Activated CD4-positive, alpha-beta T cell treated with anti-CD3 and anti-CD28 coated beads for 48 hours (primary cell): ENCODE measurements at places on chromosomes 12 and 14.
A peak's percentile ranks its signal among the peaks of the same experiment; 100 is the strongest.

DNA sequence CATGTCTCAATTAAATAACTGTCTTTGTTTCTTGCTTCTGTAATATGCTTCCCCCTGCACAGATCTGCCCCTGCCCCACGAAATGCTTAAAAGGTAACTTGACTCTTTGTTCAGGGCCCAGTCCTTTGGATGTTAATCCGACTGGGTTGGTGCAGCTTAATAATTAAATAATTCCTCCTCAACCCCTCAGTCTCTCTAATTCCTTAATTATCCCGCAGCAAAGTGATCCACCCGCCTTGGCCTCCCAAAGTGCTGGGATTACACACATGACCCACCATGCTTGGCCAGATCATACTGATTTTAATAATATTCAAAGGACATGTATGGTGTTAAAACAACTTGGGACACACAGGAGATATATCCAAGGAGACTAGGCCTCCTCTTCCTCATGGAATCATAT lies 18.2 kb upstream of the ANAPC7 start:
- DNase-seq: no peak

- peak; percentile 26 for DNase-seq
These were observed 97.6 kb upstream of the SLC38A2 start for GRCh38 chr12:46470036-46470627.

GRCh38 chr14:79040790-79041189 lies 870.6 kb downstream of the NRXN3 start:
- DNase-seq: no peak

DNA sequence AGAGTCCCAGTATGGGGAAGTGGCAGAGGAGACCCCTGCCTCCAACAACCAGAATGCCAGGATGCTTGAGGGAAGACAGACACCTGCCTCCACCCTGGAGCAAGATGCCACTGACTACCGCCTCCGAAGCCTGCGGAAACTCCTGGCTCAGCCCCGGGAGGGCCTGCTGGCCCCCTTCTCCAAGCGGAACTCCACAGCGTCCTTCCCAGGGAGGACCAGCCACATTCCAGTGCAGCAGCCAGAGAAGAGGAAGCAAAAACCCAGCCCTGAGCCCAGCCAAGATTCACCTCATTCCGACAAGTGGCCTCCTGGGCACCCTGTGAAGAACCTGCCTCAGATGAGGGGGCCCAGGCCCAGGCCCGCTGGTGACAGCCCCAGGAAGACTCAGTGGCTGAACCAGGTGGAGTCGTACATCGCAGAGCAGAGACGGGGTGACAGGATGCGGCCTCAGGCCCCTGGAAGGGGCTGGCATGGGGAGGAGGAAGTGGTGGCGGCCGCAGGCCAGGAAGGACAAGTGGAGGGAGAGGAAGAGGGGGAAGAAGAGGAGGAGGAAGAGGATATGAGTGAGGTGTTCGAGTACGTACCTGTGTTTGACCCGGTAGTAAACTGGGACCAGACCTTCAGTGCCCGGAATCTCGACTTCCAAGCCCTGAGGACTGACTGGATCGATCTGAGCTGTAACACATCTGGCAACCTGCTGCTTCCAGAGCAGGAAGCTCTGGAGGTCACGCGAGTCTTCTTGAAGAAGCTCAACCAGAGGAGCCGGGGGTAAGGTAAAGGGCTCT lies 93.7 kb downstream of the B4GALNT3 start:
- DNase-seq: no peak

DNA sequence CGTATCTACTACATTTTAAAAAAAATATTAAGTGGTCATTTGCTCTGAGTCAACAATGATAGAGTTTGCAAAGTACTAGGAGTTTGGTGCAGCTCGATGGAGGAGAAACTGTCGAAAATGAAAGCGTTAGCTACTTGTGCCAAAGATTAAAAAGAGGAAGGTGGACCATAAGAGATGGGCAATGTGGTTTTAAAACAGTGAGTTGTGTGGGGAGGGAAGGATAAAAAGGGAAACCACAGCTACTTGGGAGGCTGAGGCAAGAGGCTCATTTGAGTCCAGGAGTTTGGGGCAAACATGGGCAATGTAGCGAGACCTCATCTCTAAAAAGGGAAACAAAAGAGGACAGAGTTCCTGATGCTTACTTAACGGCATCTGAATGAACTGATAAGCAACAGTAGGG lies 18.2 kb upstream of the STRAP start:
- DNase-seq: no peak

DNA sequence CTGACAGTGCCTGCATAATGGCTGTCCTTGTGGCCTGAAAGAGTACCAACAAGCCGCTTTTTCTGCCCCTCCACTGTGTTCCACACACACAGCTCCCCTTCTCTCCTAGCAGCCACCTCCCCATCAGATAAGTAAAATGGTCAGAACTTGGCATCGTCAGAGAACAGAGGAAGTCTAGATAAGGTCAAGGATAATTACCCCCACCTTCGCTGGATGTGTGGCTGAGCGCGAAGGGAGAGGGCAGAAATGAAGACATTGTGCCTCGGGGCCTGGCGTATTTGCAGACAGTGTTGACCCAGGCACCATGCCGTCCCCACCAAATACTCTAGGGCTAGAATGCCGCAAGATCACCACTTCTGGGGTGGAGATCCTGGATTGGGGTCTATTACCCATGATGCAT lies 30.6 kb downstream of the FBXO21 start:
- DNase-seq: no peak

DNA sequence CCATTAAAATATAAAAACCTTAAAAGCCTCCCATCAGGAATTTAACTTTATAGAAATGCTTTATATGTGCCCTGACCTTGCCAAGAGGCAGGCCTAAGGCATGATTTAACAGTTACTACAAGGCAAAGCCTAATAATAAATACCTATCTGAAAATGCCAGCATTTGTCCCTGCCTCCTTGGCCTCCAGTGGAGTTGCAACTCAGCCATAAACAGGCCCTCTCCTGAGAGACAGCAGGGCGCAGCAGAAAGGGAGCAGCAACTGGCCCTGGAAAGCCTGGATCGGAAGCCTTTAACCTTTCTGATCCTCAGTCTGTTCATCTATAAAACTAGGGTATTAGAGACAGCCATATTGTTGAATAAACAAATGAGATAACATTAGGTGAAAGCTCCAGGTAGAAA lies 324.4 kb downstream of the PAWR start:
- no peak for DNase-seq

- no peak for DNase-seq
These were observed 933.3 kb downstream of the TMTC2 start for GRCh38 chr12:83619973-83620372.

DNA sequence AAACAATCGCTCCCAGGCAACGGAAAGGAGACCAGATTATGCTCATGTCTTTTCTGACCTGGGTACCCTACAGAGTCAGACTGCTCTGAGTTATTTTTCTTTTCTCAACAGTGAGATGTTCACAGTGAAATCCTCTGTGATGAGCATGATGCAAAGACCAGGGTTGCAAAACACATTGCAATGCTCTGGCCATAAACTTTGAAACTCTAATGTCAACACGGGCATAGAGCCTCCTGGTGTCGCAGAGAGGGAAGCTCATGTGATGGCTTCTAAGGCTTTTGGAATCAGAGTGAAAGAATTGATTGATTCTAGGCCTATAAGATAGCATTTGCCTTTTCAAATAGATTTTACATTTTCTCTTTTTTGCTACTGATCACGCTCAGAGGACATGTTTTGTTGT lies 193.4 kb downstream of the RASSF9 start:
- no peak for DNase-seq

GRCh38 chr12:57744194-57744776 lies 554 bp upstream of the TSPAN31 start:
- peak; percentile 86 for DNase-seq

GRCh38 chr12:104505095-104505818 lies 48.5 kb downstream of the CHST11 start:
- no peak for DNase-seq

- DNase-seq: no peak
These were observed 51.1 kb downstream of the CALM1 start for GRCh38 chr14:90447720-90448497.

- DNase-seq: no peak
These were observed 2.9 kb downstream of the NOVA1 start for GRCh38 chr14:26594756-26595545.

DNA sequence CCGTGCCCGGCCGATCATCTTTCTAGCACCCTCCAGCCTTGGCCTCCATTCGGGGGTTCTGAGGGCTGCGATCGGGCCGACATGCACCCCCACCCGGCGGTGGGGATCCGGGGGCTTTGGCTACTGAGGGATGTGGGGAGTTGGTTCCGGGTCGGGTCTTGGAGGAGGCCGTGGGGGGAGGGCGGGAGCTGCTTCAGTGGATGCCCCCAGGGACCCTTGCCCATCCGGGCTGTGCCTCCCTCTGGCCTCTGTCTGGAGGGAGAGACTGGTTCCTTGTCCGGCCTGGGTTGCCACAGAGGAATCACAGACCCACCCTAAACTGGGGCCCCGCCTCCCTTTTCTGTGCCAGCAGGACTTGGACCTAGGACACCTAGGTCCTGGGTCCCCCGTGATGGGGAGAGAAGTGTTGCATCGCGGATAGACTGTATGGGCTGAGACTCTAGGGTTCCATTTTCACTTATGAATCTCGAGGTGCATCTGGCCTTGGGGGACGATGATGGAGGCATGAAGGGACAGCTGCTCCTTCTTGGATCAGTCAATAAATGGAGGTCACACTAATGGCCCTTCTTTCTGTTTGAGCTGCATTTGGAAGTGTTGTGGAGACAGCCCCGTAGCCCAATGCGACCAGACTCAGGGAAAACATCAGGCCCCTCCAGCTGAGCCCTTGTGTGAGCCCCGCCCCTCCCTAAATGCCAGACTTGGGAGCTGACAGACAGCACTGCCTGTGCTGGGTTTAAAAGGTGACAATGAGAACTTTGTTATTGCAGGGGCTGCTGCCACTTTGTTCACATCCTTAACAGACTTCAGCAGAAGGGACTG lies 577 bp downstream of the DTX3 start:
- DNase-seq: peak; percentile 23

DNA sequence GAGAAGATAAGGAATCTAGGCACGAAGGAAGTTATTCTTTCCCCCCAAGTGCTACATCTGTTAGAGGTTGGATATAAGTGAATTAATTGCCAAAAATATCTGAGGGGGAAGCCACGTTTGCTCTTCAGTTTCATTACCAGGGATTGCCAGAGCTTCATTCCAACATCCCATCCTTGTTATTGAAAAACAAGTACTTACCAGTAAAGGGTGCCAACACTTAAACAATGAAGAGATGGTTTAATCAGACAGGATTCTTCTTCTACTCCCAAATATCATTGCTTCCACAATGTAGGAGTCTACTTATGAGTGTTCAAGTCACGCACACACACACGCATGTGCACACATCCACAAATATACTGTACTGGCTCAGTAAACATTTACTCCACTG lies 312.4 kb downstream of the RPAP3 start:
- no peak for DNase-seq

GRCh38 chr12:25376985-25377384 lies 126.3 kb upstream of the KRAS start:
- no peak for DNase-seq

- no peak for DNase-seq
These were observed 11.6 kb upstream of the PTPRB start for GRCh38 chr12:70648831-70649230.

DNA sequence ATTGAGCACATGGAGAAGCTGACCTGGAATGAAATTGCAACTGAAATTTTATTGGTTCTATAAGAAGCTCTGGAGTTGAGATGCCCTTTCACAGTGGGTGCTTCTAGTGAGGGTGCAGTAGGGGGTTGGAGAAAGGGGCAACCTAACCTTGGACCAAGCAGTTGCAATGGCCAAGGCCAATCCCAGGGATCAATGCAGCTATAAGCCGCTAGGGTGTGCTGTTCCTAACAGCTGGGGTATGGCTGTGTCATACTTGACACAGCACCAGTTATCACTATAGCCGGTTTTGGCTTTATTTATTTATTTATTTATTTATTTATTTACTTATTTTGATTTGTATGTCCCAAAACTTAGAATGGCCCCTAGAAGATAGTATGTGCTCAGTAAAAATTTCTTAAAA lies 505.9 kb downstream of the FLRT2 start:
- peak; percentile 11 for DNase-seq

GRCh38 chr12:88127855-88128254 lies 14.0 kb downstream of the CEP290 start:
- DNase-seq: no peak

GRCh38 chr12:91185421-91185820 lies 2.8 kb upstream of the DCN start:
- no peak for DNase-seq

GRCh38 chr12:24361877-24362580 lies 412.6 kb upstream of the SOX5 start:
- no peak for DNase-seq

GRCh38 chr14:73460691-73461127 lies 2.4 kb upstream of the NUMB start:
- no peak for DNase-seq

DNA sequence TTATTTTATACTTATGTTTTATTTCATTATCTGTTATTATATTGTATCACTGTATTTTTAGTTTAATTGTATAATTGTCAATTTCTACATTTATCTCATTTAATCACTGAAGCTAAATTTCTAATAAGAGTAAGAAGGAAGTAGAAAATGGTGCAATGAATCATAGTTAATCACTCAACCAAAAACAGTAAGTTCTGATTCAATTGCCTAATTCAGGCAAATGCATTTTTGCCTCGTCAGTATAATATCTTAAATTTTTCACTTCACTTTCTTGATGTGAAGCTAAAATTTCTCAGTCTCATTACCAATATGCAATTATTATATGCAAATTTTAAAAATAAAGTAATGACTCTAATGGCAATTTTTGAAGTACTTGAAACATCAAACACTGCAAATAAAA lies 340.5 kb upstream of the USP15 start:
- DNase-seq: no peak

DNA sequence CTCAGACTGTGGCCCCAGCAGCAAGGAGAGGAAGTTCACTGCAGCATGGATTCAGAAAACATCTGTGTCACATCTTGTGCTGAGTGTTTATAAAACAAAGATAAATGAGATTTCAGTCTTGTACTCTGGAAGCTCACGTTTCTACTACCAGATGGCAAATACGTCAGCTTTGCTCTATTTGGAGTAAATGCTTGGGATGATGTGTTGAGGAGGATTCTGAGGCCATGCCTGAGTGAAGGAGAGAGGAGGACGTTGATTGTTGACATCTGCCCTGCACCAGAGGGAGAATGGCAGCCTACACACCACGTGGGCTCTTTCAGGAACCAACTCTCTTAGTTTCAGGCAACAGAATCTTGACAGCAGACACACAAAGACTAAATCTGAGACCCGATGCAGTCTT lies 188.9 kb downstream of the TMEM132C start:
- no peak for DNase-seq

DNA sequence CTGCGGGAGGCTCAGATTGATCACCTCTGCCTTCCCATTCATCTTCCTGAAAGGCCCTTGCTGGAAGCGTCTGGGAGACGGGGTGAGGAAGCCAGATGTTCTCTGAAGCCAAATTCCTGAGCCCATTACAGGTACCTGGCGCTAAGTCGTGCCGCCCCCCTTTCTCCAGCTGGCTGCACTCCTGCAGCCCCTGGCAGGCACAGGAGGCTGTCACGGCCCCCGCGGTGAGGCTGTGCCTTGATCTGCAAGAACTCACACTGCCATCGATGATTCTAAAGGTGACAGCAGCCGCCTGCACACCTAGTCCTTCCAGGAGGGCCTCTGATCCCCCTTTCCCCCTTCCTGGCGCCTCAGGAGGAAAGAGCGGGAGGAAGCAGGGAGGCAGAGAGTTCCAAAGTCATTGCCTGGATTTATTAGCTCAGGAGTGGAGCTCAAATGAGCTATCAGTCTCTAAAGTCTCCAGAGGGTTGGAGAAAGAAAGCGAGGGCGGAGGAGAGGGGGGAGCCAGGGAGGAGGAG lies 106.9 kb downstream of the RFLNA start:
- no peak for DNase-seq

GRCh38 chr14:73851000-73851399 lies 631 bp upstream of the PTGR2 start:
- DNase-seq: no peak

GRCh38 chr14:61513986-61514830 lies 181.1 kb upstream of the HIF1A start:
- DNase-seq: no peak
